Neural crest cell (in vitro differentiated cells): ENCODE measurements at places on chromosomes 12 and 14.

DNA sequence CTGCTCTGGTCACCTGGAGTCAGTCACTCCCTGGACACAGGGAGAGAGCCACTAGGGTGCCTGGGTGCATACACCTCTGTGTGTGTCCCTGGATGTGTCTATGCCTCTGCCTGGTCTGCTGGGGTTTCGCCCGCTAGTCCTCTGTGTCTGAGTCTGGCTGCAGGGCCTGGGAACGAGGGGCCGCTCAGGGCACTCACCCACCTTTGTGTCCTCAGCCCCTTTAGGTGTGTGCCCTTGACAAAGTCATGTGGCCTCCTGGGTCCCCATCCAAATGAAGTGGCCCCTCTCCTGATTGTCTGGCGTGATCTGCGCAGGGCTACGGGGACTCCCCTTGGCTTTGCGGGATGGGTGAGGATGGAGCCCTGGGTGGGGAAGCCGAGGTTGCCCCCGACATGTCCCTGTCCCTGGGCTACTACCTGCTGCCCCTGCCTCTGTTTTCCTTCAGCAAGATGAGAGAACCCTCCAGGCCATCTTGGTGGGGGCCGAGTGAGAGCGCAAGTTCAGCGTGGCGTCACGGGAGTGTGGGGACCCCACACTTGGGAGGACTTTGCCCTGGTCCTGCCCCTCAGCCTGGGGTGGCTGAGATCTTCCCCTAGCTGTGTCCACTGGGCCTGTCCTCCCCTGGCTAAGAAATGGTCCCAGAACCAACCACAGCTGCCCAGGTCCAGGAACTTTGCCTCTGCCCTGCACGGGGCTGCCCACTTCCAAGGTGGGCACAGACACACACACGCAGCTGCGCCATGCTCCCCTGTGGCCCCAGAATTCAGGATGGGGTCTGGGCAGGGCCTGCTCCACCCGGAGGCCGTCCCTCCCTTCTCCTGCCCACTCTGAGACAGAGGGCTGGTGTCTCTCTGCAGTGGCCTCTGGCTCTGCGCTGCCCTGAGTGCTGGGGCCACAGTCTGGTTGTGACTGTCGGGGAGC, 2.7 kb upstream of the AHNAK2 start:
- DNase-seq = no peak

GRCh38 chr14:85444635-85445034, 85.3 kb upstream of the FLRT2 start:
- DNase-seq = no peak

- DNase-seq = no peak
Measured at GRCh38 chr12:27424631-27425230, 21.8 kb upstream of the SMCO2 start.

DNA sequence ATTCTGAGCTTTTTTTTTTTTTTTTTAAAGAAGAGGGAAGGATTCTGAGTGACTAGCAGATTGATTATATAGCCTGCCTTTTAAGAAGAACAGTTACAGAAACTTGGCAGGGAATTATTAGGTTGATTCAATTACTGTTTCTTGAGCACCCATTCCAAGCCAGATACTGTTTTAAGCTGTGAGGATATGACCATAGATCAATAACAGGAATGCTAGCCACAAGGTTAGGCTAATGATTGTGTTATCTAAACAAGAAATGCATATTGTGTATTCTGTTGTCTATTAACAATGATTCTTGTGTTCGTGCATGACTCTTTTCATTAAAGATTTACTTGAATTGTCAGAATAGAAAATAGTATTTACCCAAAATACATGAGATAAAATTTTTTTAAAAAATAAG, 67.1 kb downstream of the PRORP start:
- no peak for DNase-seq

DNA sequence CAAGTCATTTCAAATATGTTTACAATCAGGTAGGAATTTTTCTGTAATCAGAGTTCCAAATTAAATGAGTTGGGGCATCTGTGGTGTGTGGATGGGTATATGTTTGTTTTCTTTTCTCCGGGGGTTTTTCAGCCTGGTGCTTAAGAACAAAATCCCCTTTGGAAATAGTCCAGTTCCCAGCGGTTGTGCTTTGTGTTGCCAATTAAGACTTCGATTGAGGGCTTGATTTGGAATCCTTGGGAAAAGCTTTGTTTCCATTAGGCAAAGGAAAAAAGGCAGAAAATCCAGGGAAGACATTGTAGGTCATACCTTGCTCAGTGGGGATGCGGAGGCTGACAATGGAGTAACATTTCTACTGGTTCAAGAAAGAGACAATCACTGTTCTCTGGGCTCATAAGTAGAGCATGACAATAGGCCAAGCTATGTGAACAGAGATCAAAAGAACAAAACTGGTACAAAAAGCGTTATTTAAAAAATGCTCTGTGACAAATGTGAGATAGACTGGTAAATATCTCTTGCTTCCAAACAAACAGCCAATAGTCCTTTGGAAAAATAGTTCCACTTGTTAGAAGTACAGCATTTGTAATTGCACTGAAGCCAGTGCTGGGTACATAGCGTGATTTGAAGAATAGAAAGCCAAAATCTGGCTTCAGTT, 79.7 kb downstream of the EML1 start:
- DNase-seq = no peak

DNA sequence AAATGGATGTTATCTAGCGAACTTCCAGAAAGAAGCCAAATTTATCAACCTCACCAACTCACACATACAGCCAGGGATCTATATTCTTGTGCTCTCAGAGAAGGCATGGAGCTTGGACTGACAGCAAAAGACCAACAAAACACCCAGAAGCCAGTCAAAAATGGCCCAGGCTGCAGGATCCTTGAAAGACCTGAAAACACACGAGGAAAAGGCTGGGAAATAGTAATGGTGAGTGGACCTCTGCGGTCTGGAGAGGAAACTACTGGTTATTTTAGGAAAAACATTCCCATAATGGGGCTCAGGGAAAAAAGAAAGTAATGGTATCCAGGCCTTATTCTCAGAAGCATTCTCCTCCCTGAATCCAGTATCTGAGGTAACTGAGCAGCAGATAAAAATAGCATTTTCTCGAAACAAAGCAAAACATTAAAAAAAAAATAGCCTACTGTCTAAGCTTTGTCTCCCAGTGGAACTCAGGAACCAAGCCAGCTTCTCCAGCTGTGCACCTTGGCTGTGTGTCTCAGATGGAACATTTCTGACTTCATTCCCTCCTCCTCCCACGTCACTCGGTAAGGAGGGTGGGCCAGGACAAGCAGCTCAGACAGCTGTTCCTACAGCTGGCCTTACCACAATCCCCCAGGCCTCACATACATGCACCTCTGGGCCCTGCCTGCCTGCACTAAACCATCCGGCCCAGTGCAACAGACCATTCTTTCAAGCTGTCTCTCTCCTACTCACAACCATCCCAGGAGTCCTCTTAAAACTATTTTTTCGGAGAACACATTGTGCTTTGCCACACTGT, 249.9 kb downstream of the DAD1 start:
- no peak for DNase-seq

DNA sequence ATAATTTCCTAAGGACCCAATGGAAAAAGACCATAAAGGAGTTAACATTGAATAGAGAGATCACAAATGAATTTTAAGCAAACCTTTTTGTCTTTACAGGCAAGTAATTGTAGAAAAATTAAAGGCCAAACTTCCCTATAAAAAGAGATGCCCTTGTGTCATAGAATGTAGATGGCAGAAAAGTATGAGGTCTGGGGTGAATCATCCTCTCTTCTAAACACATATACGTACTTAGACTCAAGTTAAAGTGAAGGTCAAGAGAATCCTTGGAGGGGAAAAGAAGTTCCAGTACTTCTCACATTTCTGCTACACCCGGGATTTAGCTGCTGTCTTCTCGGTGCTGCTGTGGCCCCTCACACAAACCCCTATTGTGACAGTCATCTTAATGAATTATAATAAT, 116.2 kb upstream of the ARID2 start:
- DNase-seq = no peak

DNA sequence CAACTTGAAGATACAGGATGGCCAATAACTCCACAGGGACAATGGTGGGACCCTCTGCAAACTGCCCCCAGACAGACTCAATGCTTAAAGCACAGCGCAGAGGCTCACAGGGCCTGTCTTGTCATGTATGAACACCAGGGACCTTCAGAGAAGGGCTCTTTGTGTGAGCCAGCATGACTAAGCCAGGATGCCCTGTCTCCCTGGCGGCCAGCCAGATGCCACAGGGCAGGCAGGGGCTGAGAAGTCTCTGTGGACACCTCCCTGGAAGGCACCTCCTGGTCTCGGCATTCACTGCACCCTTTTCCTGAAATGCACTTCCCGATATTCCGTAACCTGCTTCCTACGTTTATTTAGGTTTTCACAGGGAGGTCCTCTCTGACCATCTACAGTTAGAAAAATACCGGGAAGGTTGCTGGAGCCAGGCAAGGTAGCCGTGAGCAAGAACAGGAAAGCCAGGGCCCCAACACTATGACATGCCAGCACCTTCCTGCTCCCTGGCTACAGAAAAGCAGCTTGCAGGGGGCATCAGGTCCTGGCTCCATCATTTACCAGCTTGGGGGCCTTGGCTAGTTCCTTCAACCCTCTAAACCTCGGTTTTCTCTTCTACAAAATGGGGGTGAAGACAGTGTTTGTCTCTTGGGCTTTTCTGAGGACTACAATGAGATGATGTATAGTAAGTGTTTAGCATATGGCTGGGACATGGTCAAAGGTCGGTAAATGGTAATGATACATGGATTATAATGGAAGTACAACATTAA, 65.0 kb downstream of the PITPNM2 start:
- DNase-seq = no peak

- no peak for DNase-seq
Measured at GRCh38 chr12:116928504-116928903, 17.8 kb downstream of the FBXW8 start.

- DNase-seq = no peak
Measured at GRCh38 chr12:75712223-75712622, 200.8 kb upstream of the KRR1 start.

DNA sequence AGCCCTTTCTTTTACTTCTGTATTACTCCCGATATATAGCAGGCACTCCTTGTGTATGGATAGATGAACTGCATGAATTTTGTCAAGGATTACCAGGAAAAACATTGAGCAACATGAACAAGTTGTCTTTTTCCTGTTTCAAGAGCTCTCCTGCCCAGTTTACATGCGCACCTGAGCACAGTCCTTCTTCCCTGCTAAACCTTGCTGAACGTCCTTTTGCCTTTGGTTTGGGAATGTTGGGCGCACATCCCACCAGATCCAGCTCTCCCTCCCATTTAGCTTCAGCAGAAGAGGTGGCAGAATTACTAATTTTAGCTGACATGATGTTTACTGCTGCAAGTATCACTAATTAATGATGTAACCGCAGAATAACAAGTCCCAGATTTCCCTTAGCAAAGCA, 121.4 kb upstream of the TMCC3 start:
- DNase-seq = no peak

- DNase-seq = no peak
Measured at GRCh38 chr14:90341784-90342183, 10.0 kb upstream of the NRDE2 start.

- no peak for DNase-seq
Measured at GRCh38 chr12:125871811-125872594, 806.8 kb downstream of the AACS start.

- DNase-seq = no peak
Measured at GRCh38 chr12:8081251-8081920, 688 bp upstream of the NECAP1 start.

- DNase-seq = no peak
Measured at GRCh38 chr12:12999271-12999958, 650 bp downstream of the HEBP1 start.

GRCh38 chr12:64665514-64665913, 55.2 kb downstream of the RASSF3 start:
- DNase-seq = no peak

DNA sequence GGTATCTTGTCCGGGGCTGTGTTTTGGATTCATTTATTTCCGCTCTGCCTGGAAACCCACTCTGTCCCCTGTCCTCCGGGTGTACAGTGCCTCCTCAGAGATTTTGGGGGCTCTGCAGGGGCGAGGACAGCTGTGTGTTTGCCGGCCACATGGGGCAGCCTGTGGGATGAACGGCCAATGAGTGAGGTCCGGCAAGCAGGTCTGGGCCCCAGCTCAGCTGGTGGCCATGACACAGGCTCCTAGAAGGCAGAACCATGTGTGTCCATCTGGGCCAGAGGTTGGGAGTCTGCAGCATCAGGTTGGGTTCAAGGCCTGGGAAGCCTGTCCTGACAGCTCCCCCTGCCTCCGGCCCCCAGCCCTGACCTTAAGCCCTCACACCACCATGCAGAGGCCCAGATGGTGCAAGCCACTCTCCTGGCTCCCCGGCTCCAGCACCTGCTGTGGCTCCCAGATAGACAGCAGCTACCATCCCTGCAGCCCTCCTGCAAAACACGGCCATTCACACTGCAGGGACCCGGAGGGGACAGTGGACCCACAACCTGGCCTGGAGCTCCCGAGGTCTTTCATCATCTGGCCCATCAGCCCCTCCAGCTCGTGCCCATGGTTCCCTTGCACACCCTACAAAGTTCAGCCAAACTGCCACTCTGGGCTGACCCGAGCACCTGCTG, 220.1 kb upstream of the C14orf180 start:
- no peak for DNase-seq

GRCh38 chr14:76073717-76074116, 78.0 kb upstream of the GPATCH2L start:
- no peak for DNase-seq

DNA sequence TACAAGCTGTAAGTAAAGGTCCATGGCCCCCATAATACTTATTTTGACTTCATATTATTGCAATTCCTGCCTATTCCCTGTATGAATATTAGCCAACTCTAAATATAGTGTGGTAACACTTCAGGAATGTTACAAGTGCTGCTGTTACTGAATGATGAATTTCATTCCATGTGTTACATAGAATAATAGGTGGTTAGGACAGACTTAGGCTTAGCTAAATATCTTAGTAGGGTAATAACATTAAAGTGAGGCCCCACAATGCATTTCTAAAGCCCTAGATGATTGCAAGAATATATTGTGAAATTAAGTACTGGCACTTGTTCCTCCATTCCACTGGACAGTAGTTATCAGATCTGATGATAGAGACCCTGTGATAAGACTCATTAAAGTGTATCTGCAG, 182.7 kb downstream of the PCNX1 start:
- no peak for DNase-seq

- no peak for DNase-seq
Measured at GRCh38 chr12:80038062-80038560, 61.2 kb upstream of the OTOGL start.
